Omental fat pad (tissue), 4 donors: ENCODE measurements at places on chromosomes 5 and 9. TPM values are rescaled to one million over a fixed set of nuclear protein-coding genes. Genes with fewer than 3 reads are reported as not detected.

- no peak for DNase-seq
Measured at GRCh38 chr5:153267506-153267905, 223.0 kb upstream of the GRIA1 start.

The MYMK gene
- total RNA-seq = not detected

- no peak for DNase-seq
Measured at GRCh38 chr5:125348936-125349831, 602.7 kb upstream of the ZNF608 start.

- no peak for DNase-seq
Measured at GRCh38 chr5:35129276-35129675, 81.5 kb upstream of the AGXT2 start.

The HABP4 gene
- total RNA-seq = 9.2 TPM

DNA sequence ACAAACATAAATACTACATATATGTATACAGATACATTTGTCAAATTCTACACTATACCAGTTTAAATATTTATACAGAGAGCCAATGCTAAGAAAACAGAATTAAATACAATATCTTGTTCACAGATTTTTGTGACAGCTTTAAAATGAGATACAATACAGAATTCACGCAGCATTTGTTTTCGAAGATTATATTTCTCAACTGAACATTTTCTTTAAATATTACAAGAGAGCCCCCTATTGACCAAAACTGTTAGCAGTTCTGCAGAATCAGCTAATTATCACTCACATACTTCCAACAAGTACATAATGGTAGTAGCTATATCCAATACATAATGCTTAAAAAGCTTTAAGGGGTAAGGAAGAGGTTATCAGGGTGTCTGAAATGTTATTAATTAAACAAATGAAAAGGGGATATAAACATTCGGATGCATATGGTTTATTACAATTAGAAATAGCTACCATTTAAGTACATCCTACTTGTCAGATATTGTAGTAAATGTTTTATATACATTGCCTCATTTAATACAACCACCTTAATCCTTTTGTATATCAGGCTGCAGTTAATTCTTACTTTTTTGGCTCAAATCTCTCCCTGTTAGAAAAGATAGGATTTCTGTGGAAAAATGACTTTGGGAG, 31.7 kb downstream of the ZDHHC21 start:
- no peak for DNase-seq

- DNase-seq = no peak
Measured at GRCh38 chr9:18124760-18125159, 349.2 kb upstream of the ADAMTSL1 start.

GRCh38 chr9:129671519-129671918, 6.1 kb downstream of the PRRX2 start:
- no peak for DNase-seq
